ENCODE measurements at places on chromosomes 7 and 10.

- DNase-seq, result no peak
Observed at GRCh38 chr10:6542999-6543430, 37.1 kb downstream of the PRKCQ start.

GRCh38 chr7:117127585-117128168, 174.4 kb downstream of the ST7 start:
- peak; percentile 45 for DNase-seq

DNA sequence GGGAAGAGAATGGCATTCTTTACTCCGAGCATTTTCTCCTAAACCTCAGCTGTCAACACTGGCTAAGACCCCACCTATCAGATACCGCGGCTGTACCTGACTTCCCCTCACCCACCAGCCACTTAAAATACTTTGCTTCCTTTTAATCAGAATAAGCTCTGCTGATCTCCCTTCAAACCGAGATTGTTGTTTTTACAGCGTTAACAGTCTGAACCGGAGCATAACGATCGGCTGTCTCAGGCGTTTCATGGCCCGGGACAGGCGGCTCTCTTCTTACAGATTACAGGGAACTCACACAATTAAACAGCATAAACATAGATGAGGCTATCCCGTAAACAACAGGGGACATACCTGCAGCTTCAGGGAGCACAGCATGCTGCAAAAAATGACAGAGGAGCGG, 174.3 kb upstream of the RNF32 start:
- no peak for DNase-seq

DNA sequence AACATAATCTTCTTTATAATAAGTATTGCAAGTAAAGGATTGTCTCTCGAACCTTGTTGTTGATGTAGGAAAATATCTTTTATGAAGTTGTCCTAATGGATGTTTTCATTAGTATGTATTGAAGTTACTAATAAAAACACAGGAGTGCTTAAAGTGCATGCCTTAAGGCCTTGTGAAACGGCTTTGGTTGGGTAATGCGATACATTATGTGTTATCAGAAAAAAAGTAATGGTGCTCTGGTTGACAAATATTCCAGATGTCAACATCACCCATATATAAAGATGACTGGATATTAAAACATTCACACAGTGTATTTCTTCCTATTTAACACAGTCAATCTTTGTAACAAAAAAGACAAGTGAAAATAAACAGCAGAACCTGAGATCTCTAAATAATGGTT, 310.7 kb downstream of the PRKG1 start:
- no peak for DNase-seq

- DNase-seq, result no peak
Observed at GRCh38 chr10:84846658-84847316, 518.4 kb downstream of the CCSER2 start.

DNA sequence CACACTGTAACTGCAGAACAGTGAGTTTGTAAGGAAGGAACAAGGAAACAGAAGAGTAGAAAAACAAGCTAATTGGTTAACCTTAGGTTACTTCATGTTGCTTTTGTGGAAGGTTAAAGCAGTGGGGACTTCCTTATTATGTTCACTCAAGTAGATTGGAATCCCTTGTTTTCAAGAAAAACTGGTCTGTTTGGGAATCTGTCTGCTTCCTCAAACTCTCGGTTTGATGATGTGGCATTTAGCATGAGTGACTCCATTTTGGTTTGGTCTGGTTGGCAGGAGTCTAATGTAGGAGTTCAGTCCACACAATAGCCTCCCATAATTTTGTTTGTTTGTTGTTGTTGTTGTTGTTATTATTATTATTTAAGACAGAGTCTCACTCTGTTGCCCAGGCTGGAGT, 3.8 kb upstream of the TRIM56 start:
- DNase-seq, result no peak

DNA sequence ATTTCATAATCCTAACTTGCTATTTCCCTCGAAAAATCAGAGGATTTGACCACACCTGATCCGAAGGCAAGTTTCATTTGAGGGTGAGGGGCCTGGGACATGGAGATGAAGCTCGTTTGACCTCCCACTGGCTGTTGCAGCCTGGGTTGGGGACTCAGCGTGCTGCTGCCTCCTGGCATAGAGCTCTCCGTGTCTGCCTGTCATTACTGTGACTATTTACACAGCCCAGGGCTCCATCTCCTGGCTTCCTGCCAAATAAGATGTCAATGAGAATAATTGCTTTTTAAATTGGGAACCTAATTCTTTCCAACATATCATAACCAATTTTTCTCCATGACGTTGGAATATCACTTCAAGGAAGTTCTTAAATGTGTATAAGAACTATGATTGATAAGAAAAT, 139.3 kb upstream of the COBL start:
- DNase-seq, result no peak

DNA sequence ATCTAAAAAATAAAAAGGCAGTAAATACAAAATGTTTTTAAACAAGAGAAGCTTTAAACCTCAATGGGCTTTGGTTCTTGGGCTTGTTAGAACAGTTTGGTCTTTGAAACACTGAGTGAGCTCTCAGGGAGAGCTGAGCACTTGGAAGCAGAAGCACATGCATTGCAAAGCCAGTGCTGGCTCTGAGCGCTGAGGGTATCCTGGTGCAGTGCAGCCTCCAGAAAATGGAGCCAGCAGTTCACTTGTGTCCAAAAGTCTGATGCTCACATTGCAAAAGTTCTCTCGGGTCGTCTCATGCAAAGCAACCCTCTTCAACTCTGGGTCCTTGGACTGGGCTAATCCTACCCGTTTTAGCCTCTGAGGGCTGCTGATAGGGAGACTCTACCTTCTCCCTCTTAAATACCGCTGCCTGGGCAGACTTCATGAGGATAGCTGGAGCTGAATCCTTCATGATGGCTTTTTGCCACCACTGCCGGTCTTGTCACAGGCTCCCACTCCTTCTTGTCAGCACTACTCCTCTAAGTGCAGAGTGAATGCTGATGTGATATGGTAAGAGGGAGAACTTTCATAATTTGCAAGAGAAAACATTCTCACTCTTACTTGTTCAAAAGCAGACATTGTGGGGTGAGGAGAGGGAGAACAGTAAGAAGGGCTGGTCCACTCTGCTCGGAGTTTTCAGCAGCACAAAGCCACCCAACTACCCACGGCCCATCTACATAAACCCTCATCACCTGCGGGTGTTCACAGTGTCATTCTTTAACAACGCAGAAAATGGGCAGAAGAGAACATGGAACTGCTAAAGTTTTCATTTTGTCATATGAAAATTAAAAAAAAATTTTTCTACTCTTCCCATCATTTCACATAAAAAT, 42.2 kb upstream of the BMPER start:
- DNase-seq, result no peak

GRCh38 chr10:65194126-65194525, 1672.9 kb downstream of the REEP3 start:
- DNase-seq, result peak; percentile 36

DNA sequence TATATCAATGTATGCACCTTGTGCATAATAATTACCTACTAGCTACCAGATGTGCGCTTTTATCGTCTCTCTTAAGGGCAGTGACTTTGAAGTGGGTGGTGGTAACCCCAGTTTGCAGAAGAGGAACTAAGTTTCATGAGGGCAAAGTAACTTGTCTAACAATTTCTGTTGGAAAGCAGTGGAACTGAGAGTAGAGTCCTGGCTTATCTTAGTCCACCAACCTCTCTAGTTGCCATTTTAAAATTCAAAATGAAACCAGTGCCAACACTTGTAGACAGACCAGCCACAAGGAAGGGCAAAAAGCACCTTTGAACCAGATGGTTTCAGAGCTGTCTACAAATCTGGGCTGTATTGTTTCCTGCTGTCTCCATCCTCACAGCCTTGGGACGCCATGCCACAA, 32.0 kb upstream of the RBM20 start:
- DNase-seq, result no peak

GRCh38 chr7:31529103-31529502, 15.2 kb downstream of the ITPRID1 start:
- no peak for DNase-seq

DNA sequence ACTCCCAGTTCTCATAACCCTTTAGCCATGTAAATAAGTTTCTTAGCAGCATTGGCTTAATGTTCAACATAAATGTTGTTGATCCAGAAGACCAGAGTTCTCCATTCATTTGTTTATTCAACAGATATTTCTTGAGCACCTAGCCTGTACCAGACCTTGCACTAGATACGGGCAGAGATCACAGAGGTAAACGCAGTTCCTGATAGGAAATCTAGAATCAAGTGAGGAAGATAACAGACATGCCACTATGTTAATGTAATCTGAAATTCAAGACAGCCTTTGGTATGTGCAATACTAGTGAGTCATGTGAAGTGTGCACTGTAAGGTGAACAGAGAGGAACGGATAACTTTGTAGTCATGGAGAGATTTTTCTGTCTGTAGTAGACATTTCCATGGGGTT, 3.0 kb downstream of the BUB3 start:
- DNase-seq, result no peak

GRCh38 chr10:88130912-88131311, 267.5 kb downstream of the PTEN start:
- no peak for DNase-seq

- DNase-seq, result peak; percentile 90
Observed at GRCh38 chr10:119253433-119254174, 46.2 kb downstream of the GRK5 start.

GRCh38 chr10:52756295-52756694, 16.3 kb downstream of the MBL2 start:
- no peak for DNase-seq

DNA sequence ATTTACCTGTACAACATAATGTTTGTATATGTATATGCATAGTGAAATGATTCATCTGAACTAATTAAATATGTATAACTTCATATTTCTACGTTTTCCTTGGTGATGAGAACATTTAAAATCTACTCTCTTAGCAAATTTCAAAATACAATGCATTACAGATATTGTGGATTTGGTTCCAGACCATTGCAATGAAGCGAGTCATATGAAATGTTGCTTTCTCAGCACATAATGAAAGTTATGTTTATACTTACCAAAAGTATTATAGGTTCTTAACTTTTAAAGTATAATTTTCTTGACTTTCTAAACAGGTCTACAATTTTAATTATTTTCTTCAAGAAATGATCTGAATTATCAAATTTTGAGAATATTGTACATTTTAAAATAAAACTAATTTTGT, 189.2 kb downstream of the CSTF2T start:
- no peak for DNase-seq

DNA sequence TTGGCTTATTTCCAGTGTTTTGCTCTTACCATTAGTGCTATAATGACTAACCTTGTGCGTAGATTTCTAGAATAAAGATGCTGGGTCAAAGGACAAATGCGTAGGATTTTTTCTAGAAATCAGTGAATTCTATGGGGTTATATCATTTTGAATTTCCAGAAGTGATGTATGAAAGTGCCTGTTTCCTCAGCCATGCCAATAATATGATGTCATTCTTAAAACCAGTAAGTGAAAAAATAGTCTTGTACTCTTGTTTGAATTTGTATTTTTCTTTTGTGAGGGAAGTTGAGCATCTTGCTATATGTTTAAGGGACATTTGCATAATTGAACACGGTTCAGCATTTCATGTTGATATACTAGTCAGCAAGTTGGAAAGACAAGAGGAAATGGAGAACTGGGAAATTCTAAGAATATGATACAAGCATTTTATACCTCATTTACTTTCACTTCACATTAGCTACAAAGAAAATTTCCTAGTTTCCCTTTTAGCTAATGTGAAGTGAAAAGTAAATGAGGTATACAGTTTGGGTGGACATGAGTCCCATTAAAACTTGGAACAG, 3.8 kb upstream of the DNAH11 start:
- no peak for DNase-seq

- DNase-seq, result peak; percentile 10
Observed at GRCh38 chr7:79241288-79242060, 212.0 kb downstream of the MAGI2 start.

GRCh38 chr10:78476156-78476555, 442.5 kb downstream of the RPS24 start:
- no peak for DNase-seq

- no peak for DNase-seq
Observed at GRCh38 chr10:123203393-123204126, 49.4 kb downstream of the BUB3 start.

- DNase-seq, result no peak
Observed at GRCh38 chr10:49520122-49520775, 18.7 kb downstream of the ERCC6 start.

GRCh38 chr10:57661206-57661605, 606.5 kb downstream of the IPMK start:
- no peak for DNase-seq

DNA sequence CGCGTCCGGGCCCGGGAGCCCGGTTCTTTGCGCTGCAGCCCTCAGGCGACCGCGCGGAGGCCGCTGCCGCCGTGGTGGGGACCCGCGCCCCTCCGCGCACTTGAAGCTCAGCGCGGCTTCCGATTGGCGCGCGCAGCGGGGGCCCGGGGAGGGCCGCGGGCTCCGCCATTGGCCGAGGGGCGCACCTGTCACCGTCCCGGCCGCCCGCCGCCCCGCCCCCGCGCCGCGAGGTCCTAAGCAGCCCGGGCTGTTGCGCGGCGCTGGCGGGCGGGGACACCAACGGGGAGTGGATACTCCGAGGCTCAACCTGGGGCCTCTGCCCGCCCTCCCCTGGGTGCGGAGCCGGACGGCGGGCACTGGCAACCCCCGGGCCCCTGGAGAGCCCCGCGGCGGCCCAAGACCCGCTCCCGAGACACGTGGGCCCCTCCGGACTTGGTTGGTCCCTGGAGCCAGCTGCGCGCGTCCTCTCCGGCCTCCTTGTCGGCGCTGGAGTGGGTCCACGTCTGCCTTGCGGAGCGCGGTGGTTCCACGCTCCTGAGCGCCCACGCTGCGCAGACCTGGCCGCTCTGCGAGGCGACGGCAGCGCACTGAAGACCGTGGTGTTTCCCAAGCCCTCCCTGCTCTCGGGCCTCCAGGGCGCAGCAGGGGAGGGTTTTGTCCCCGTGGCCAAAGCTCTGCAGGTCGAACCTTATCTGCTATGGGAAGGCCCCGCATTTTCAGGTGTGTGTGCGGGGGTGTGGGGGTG, at the start of gene MNX1:
TSS of gene MNX1 (minus strand) at position 76 of the 745 bp plus-strand sequence. CDS start 313 bp downstream, outside the sequence.
- DNase-seq, result no peak

- no peak for DNase-seq
Observed at GRCh38 chr10:66258693-66259092, 667.1 kb upstream of the LRRTM3 start.

DNA sequence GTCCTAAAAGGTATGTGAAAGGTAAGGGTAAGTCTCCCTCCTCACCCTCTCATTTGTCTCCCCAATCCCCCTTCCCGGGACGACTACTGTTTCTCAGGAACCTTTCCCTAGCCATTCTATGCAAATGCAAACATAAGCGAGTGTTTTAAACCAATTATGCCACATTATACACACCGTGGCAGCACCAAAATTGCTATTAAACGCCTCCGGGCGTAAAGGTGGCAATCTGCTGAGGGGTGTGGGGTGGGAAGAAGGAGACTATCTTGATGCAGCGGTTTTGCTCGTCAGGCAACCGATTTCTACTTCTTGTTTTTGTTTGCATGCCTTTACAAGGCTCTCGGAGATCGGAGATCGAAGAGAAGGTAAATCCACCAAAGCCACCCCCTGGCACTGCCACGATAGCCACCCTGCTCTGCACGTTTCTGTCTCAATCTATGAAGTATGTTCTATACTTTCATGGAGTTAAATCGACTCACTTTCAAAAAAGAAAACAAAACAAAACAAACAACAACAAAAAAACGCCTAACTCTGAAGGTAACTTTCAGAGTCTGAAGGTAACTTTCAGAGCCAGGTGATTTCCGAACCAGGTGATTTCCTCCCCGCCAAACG, 46.0 kb upstream of the CDK1 start:
- no peak for DNase-seq

All from smooth muscle cell of the brain vasculature (primary cell).